Inflammatory macrophage treated with lipopolysaccharide for 1 hour (primary cell): ENCODE measurements at places on chromosomes 12 and 14.
A peak's percentile ranks its signal among the peaks of the same experiment; 100 is the strongest.

GRCh38 chr14:101845896-101846295 lies 84.4 kb downstream of the PPP2R5C start:
- DNase-seq = no peak

DNA sequence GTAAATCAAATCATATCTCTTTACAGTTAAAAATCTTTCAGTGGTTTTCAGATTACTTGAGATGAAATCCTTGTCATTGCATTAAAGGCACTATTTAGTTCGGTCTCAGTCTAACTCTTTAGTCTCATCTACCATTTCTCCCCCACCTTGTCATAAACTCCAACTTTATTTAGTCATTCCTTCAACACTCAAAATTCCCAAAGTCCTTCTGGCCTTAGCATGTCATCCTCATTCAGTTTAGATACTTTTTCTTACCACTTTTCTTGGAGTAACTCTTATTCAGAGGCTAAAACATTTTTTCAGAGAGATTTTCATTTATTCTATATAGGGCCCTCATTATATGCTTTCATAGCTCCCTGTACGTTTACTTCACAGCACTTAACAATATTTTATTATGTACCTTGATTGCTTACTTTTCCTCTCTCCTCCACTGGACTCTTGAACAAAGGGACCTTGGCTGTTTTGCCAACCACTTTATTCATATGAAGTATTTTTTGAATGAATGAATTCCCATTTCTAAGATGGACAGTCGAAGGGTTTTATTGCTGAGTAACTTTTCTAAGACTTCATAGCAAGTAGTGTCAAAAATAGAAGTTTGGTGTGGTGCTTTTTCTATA lies 12.8 kb downstream of the USP15 start:
- DNase-seq = no peak

GRCh38 chr12:9928607-9929006 lies 3.6 kb downstream of the CLEC2A start:
- no peak for DNase-seq

- peak; percentile 79 for DNase-seq
Observed at GRCh38 chr12:132489078-132489601, 811 bp upstream of the FBRSL1 start.

GRCh38 chr12:51904951-51905470 lies 2.3 kb upstream of the ACVRL1 start:
- peak; percentile 41 for DNase-seq

DNA sequence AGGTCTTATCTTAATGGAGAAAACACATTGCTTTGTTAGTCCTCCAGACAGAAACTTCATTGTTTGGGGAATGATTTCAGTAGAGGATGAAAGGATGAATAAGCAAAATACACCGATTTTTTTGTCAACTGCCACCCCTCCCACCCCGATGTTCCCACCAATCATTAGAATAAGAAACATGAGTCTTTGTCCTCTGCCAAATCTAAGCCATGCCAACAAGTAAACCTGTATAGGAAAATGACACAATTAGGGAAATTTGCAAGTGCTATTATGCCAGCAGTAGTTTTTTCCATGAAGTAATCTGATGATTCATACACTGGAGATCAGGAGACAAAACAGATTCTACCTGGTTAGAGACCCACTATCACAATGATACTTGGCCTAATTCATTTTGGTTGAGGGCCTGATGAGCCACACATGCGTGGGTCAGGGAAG lies 35.9 kb downstream of the FLRT2 start:
- DNase-seq = peak; percentile 59

DNA sequence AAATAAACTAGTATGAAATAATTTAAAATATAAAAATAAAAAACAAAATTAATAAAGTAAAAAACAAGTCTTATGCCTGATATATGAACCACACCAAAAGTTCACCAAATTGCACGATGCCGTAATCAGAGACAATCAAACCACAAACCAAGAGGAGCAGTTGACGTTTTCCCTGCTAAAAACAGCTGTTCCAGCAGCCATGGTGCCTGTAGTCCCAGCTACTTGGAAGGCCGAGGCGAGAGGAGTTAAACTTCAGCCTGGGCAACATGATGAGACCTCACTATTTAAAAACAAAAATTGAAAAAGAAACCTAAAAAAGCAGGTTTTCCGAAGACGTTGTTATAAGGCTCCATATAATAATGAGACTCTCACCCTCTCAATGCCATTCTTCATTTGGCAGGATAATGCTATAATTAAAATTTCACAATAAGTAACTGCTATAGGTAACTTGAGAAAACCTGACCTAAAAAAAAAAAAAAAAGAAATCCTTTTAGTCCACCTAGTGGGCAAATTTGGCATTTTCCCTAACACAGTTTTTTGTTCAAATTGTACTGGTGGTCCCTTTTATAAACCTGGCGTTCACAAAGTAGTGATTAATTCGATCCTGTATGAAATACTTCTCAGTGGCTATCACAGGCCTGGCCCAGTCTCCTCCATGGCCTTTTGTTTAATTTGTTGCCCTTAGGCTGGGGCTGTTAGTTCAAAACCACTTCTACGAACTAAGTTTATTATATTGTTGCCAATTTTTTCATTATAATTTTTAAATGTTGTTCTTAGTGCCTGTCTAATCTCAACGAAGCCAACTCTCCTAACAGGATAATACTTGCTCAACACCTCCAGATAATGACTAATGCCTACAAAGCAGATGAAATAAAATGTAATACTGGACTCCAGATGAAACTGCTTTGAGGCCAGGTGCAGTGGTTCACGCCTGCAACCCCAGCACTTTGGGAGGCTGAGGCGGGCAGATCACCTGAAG lies 62.1 kb downstream of the TNFAIP2 start:
- DNase-seq = peak; percentile 69

DNA sequence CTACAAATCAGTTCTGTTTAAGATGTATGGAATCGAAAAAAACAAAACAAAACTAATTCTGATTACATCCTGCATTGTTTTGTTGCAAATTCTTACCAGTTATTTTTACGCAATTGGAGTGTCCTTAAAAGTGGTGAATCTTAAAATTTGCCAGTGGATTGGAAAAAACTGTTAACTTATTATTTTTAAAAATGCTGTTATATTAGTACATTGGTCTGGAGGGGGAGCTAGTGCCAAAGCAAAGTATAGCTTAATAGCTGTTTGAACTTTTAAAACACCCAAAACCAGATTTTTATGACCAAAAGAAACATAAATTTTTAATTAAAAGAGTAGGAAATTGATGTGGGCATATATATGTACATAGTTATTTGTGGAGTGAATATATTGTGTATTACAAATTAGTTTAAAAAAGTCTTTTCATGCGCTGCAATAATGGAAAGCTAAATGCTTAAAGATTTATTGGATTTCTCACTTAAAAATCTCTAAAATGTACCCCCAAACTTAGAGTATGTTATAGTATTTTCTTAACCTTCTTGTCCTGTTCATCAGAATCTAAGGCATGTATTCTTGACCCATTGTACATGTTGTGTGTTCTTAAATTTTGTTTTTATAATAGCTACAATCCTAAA lies 2.5 kb downstream of the FUT8 start:
- DNase-seq = no peak

DNA sequence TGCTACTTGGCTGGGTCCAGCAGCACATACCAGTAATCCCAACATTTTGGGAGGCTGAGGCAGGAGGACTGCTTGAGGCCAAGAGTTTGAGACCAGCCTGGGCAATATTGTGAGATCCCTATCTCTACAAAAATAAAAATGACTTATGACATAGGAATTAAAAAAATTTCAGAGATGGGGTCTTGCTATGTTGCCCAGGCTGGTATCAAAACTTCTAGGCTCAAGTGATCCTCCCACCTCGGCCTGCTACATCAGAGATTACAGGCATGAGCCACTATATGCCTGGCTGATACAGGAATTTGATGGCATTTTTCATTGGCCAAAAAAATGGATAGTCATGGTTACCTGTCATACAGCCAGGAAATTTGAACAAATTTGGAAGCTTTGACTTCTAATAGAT lies 54.6 kb downstream of the ZC3H14 start:
- no peak for DNase-seq

DNA sequence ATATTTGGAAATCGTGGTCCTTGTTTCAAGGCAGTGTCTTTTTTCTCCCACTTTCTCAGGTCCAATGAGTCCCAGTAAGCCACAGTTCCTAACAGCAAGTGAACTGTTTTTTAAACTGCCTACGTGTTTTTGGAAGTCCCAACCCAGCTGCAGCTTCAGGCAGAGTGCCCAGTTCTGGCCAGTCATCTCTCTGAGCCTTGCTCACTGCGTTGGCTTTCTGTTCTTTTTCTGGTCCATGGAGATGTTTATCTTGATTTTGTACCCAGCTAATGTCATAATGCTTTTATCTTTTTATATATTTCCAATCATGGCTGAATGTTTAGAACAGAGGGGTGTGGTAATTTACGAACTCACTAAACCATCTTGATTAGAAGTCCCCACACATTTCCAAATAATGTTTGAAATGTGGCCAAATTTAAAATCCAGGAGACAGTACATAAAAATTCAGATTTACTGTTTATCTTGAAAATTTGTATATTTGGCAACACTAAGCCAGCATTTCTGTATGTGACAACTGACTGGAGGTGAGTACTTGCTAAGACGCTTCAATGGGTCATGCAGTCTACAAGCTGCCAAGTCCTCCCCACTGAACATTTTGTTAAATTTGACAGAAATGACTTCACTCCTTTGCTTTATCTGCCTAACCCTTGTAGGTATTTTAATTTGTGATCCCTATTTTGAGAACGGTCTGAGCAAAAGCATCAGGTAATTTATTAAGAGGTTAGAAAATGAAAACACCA lies 46.1 kb upstream of the OTOGL start:
- no peak for DNase-seq

DNA sequence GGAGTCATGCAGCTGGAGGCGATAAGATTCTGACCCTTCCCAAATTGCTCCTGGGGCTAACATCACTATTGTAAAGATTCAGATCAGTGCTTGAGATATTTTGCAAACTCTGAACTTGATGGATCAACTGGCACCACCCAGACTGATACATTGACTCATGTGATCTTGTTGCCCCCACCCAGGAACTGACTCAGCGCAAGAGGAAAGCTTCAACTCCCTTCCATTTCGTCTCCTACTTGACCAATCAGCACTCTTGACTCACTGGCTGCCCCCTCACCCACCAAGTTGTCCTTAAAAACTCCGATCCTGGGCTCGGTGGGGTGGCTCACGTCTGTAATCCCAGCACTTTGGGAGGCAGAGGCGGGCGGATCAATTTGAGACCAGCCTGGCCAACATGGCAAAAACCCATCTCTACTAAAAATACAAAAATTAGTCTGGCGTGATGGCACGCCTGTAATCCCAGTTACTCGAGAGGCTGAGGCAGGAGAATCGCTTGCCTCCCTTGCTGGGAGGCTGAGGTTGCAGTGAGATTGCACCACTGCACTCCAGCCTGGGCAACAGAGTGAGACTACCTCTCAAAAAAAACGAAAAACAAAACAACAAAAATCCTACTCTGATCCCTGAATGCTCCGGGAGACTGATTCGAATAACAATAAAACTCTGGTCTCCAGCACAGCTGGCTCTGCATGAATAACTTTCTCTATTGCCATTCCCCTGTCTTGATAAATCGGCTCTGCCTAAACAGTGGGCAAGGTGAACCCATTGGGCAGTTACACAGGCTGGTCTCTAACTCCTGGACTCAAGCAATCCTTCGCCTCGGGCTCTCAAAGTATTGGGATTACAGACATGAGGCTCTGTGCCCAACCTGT lies 9.8 kb upstream of the ARF6 start:
- DNase-seq = peak; percentile 60

- no peak for DNase-seq
Observed at GRCh38 chr12:38669530-38669929, 235.9 kb downstream of the CPNE8 start.

GRCh38 chr12:22215467-22216253 lies 118.8 kb downstream of the ST8SIA1 start:
- DNase-seq = peak; percentile 9

GRCh38 chr12:51759175-51759574 lies 89.3 kb downstream of the FIGNL2 start:
- DNase-seq = no peak

GRCh38 chr12:131327521-131328488 lies 374.1 kb downstream of the ADGRD1 start:
- no peak for DNase-seq

DNA sequence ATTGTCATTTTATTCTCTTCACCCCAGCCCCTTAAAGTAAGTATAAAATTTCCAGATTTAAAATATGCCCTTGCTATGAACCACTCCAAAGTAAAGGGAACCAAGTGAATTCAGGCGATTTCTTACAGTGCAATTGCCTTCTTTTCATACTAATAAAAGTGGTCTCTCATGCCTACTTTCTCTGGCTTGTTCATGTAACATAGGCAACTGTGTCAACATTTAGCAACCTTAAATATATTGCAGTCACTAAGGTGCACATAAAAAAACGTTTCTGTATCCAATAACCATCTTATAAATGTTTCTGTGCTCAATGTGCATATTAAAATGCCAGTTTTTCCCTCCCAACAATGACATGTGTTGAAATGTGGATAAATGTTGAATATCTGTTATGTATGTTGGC lies 271.6 kb upstream of the DCN start:
- DNase-seq = no peak

DNA sequence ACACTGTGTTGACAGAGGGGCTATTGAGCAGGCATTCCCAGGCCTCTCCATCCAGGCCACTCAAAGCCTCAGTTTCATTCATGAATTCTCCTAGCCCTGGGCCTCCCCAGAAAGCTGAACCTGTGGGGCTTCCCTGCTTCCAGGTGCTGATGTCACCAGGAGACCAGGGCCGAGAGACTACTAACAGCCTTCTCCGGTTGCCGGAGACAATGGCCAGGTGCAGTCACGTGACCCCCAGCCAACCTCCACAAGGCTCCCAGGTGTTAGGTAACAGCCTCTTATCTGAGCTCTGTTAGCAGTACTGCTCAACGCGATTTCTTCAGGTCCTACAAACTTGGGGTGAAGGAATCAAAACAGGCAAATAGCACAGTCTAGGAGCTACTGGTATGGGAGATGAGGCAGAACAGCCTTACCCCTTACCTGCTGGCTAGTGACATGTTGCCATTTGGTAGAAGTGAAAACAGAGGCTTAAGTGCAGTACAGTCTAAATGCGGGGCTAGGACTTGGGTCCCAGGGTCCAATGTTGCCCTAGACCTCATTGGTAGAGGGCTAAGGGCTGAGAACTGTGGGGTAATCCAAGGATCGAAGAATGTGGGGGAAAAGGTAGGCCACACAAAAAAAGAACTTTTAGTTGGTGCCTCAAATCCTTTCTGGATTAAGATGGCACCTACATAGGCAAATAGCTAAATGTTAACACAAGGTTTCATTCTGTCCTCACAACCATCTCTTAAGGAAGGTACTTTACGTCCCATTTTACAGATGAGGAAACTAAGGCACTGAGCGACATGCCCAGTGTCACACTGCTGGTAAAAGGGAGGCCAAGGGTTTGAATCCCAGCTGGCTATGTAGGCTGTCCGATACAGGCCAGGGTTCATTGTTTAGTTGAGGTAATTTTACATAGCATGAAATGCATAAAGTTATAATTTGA lies 3.8 kb downstream of the CCDC88C start:
- DNase-seq = no peak

- peak; percentile 7 for DNase-seq
Observed at GRCh38 chr14:47226877-47227520, 448.4 kb downstream of the MDGA2 start.

DNA sequence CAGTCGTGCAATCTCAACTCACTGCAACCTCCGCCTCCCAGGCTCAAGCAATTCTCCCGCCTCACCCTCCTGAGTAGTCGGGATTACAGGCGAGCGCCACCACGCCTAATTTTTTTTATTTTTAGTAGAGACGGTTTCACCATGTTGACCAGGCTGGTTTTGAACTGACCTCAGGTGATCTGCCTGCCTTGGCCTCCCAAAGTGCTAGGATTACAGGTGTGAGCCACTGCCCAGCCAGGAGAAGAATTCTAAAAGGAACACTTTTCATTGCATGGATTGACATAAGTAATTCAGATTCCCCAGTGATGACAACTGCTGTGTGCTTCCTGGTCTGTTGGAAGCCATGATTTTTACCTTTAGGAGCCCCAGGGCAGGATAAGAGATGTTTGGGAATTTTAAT lies 22.1 kb downstream of the DMAC2L start:
- no peak for DNase-seq
